T-cell (primary cell): ENCODE measurements at places on chromosomes 11 and 22. TPM values are rescaled to one million over a fixed set of nuclear protein-coding genes. Genes with fewer than 3 reads are reported as not detected.

APOA5 gene
- not detected for total RNA-seq

GRCh38 chr22:23516304-23516703 lies 63.8 kb downstream of the IGLL1 start:
- no peak for DNase-seq

GRCh38 chr22:25786165-25786564 lies 44.2 kb downstream of the MYO18B start:
- no peak for DNase-seq

DNA sequence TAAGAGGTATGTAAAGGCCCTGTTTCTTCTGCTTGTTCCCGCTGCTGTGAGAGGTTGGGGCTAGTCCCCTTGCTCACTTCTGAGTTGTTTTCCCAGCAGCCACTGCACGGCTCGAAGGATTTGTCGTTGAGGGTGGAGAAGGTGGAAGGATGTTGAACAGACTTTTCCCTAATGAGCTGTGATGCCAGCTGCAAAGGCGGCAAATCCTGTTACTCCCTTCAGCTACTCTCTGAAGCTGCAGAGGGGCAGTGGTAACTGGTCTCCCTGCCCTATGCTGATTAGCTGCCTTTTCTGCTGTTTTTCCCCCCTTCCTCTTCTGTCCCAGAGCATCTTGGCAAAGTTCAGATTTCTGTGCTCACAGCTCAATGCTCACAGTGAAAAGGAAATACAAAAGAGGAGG lies 90.4 kb upstream of the SLC25A18 start:
- no peak for DNase-seq

GRCh38 chr11:43856993-43857392 lies 23.6 kb upstream of the ALKBH3 start:
- no peak for DNase-seq

- DNase-seq: no peak
These were observed 86.4 kb downstream of the KIRREL3 start for GRCh38 chr11:126914166-126914565.

DNA sequence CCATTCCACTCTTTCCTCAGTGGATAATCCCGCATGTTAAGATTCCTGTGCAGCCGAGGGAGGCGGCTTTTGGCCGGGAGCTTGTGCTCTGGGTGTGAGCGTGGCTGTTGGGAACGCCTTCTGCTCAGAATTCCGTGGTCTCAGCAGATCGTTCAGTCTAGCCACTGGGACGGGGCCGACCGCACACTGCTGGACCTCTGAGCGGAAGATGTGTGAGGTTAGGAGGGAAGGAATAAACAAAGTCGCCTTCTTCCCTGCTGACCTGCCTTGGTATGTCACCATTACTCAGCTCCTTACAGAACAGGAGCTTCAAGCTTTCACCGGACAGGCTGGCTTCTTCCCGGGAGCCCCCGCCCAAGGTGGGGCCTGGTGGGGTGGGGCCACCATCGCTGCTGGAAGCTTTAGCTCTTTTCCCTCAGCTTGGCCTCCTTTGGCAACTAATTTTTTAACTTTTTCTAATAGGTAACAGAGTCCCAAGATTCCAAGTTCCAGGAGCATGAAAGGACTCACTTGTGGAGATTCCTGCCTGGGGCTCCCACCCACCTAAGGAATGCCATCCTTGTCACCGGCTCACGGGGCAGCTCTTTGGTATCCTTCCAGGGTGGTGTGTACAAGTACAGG lies 22.5 kb upstream of the SEPTIN5 start:
- DNase-seq: no peak

TBX10 gene
- not detected for total RNA-seq

DNA sequence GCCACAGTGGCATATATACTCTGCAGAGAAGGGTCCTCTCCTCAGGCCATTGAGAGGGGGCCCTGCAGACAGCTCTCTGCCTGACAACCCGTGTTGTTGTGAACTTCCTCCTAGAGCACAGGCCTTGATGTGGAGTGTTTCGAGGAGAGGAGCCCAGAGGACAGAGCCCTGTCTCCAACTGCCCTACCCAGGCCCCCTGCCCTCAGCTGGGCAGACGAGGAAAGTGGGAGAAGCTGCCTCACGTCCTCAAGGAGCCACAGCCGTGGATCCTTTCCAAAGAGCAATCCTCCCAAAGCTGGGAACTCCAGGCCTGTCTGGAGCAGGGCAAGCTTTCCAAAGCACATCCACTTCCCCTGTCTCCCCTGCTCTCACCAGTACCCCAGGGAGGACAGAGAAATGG lies 10.7 kb downstream of the LMO1 start:
- DNase-seq: no peak

- DNase-seq: no peak
These were observed 84.8 kb downstream of the MTNR1B start for GRCh38 chr11:93054279-93054678.
